Mammary epithelial cell (primary cell): ENCODE measurements at places on chromosomes 11 and 22.

- no peak for DNase-seq
These were observed 687.2 kb downstream of the TBC1D22A start for GRCh38 chr22:47449508-47450270.

DNA sequence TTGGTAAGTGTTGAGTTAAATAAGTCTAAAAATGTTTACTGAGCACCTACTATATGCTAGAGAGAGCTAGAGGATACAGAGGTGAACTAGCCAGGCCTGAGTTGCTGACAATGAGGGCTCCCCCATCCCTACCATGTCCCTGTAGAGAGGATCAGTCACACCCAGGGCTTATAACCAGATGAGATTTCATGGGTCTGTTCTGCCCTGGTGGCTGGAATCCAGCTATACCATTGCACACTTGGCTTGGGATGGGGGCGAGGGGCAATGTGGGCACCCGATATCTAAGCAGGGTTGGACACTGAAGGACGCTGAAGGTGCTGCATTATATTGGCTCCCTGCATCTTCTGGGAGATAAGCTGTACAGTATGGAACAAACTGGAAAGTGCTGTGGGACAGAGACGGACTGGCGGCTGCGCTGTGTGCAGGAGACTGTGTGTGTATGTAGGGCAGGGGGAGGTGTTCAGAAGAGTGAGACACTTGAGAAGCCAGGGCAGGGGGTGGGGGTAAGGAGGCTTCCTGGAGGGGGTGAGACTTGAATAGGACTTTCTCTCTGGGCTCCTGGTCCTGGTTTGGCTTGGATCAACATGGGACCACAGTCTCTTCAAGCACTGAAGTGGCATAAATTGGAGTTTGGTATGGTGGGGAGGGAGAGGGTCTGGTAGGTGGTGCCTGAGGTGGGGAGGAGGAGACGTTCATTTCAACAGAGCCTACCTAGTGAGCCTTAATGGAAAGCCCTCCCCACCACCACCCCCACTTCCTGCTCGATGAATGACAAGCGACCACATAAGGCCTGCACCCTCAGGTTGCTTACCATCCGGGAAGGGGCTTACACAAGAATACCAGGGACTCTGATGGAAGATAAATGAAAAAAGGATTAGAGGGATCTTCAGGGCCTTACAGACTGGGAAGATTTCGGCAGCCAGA lies 1.8 kb downstream of the CD82 start:
- DNase-seq: no peak

DNA sequence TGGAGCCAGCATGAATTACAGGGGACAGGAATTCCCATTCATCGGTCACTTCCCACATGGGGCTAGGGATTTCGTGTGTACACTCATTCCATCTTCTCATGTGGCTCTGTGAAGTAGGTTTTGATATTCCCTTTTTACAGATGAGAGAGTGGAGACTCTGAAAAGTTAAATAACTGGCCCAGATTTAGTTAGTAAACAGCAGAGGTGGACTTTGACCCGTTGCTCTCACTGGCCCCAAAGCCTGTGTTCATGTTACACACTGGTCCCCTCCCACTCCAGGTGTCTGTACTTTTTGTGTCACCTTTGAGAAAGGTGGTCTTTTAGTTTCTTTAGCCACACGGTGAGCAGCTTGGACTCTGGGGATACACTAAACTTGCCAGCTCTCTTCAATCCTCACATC lies 108.5 kb downstream of the MICAL2 start:
- DNase-seq: no peak

DNA sequence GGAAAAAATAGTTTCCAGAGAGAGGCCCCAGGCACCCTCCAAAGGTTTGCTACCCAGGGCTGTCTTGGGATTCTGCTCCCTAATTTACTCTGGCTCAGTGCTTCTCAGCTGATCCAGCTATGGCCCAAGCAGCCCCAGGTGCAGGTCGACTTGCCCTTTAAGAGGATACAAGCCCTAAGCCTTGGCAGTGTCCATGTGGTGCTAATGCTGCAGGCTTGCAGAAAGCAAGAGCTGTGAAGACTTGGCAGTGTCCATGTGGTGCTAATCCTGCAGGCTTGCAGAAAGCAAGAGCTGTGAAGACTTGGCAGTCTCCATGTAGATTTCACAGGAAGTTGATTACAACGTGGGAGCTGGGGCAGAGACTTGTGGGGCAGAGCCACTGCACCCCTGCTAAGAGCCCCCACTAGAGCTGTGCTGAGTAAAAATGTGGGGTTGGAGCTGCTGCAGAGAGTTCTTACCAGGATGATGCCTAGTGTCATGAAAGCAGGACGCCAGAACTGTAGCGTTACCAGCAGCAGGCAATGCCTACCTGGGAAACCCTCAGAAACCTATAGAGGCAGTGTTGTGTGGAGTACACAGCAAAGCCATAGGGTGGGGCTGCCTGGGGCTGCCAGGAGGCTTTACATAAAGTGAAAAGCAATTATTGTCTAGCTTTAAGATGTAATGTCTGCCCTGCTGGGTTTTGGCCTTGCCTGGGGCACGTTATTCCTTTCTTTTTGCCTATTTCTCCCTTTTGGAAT lies 16.1 kb upstream of the OR52K1 start:
- DNase-seq: no peak

- DNase-seq: no peak
These were observed 5.5 kb downstream of the C11orf91 start for GRCh38 chr11:33695051-33695566.

DNA sequence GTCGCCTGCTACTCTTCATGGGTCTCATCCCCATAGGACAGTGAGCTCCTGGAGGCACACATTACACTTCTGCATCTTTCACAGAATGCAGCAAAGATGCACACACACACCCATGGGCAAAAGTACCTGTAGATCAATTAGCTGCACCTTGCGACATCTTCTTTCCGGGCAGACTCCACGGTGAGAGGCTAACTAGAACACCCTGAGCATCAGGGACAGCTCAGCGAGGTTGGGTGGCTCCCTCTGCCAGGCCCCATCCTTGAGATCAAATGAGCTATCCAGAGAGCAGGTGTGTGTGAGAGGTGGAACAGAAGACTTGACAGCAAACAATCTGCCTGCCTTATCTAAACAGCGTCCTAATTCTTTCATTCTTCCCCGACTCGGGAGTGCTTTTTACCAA lies 96.1 kb upstream of the BID start:
- no peak for DNase-seq

GRCh38 chr11:66886671-66887221 lies 29.9 kb downstream of the LRFN4 start:
- DNase-seq: no peak

DNA sequence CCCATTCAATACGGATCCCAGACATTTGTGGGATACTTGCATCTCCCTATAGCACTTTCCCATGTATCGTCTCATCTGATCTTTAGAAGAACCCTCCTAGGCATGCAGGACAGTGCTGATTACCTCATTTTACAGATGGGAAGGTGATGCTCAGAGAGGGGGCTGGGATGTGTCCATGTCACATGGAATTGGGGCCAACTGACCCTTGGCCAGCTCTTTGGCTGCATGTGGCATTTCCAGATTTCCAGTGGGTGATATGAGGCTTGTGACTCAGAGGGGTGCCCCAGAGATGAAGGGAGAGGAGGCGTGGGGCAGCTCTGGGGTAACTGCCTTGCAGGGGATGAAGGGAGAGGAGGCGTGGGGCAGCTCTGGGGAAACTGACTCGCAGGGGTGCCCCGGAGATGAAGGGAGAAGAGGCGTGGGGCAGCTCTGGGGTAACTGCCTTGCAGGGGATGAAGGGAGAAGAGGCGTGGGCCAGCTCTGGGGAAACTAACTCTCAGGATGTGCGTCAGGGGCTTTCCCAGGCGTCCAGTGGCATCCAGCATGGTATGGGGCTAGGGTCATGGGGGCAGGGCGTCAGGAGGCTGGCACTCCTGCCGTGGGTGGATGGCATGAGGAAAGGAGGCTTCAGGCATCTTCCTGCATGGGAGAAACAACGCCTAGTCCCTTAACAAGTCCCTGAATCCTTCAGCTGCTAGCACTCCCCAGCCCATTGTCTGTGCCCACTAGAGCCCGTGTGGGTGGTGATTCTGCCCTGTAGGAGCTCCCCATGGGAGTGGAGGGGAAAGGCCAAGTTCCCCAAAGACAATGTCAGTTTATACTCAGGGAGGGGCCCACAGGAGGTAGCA lies 11.9 kb upstream of the CERK start:
- no peak for DNase-seq

GRCh38 chr22:19805821-19806212 lies 45.2 kb downstream of the TBX1 start:
- DNase-seq: no peak

DNA sequence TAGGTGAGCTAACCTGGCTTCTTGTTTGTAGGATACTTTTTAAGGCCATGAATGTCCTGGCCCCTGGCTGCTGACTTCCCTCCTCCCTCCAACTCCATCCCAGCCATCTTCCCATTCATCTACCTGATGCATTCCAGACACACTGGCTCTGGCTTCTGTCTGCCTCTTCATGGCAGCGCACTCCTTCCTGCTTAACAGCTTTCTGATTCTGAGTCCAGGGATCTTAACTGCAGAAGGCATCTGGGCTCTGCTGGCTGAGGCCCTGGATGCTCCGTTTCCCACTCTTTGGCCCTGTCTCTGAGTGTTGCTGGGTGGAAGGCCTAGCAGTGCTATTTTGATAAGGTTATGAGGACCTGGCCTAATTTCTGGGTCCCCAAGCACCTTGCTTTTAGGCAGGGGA lies 1.8 kb upstream of the THY1 start:
- no peak for DNase-seq

GRCh38 chr11:61860054-61860903 lies 31.1 kb downstream of the FADS3 start:
- no peak for DNase-seq
